Common myeloid progenitor, CD34-positive (primary cell): ENCODE measurements at places on chromosomes 4 and X.

- H3K4me1 ChIP-seq = no peaks in the 10 kb centered on the region
- no peak overlapping the region for H3K4me3 ChIP-seq
- no peak overlapping the region for H3K27ac ChIP-seq
- DNase-seq = peak; percentile 1
Observed at GRCh38 chr4:144967161-144967560, 130.8 kb downstream of the ANAPC10 start.

GRCh38 chr4:2981256-2981819, 18.0 kb downstream of the GRK4 start:
- no peak overlapping the region for H3K4me3 ChIP-seq
- no peaks in the 10 kb centered on the region for H3K4me1 ChIP-seq
- no peaks in the 10 kb centered on the region for H3K36me3 ChIP-seq
- no peaks in the 10 kb centered on the region for H3K27me3 ChIP-seq
- peak; percentile 10 for DNase-seq

DNA sequence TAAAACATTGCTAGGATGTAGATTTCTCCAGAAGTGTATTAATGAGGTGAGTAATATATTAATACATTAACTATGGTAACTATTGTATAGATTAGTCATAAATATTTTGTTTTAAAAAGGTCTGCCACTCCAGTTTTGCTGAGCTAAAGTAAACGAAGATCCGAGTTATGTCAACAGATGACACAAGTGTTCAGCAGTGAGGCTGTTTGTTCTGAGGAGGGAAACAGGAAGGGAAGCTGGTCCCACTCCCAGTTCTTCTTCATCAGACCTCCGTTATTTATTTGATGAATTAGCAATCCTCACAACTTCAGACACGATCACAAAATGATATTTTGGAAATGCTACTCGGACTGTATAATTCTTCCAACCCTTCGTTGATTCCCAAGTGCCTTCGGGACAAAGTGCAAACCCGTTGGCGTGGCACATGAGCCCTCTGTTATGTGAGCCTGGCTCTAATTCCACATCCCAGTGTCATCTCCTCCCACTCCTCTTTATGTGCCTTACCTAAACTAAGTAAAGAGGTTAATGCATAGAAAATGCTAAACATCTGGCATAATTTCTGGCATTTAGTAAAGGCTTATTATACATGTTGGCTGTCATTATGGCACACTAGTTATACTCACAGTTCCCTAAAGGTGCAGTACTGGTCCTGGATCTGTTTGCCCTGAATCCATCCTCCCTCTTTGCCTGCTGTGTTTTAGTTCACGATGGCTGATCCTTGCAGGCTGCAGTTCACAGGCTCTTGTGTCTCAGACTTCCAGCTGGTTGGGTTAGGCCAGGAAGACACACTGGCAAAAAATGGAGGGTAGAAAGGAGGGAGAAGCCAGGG, 190.6 kb upstream of the LNX1 start:
- no peaks in the 10 kb centered on the region for H3K36me3 ChIP-seq
- no peak overlapping the region for H3K4me3 ChIP-seq
- DNase-seq = no peak
- no peaks in the 10 kb centered on the region for H3K4me1 ChIP-seq
- H3K27me3 ChIP-seq = no peaks in the 10 kb centered on the region
- no peak overlapping the region for H3K27ac ChIP-seq

DNA sequence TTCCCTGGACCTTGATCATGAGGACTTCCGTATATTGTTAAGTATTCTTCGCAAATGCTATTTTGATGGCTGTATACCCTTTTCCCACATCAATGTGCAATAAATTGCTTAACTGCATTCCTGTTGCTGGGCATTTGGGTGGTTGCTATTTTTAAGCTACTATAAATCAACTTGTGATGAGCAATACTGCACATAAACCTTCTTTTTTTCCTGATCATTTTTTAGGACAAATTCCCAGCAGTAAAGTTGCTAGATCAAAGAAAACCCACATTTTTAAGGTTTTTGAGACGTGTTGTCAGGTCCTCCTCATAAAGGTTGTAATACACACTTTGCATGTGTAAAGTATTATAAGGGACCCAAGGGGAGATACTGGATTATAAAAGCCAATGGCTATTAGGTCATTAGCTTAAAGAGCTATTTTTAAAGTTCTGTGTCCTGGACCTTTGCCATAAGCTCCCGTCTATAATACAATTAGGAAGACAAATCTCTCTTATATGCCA, 35.6 kb downstream of the LIMCH1 start:
- H3K4me3 ChIP-seq = no peak overlapping the region
- DNase-seq = no peak
- H3K4me1 ChIP-seq = no peaks in the 10 kb centered on the region
- no peak overlapping the region for H3K27ac ChIP-seq

GRCh38 chr4:102429553-102429952, 71.6 kb upstream of the NFKB1 start:
- no peak for DNase-seq
- no peaks in the 10 kb centered on the region for H3K27me3 ChIP-seq
- no peak overlapping the region for H3K27ac ChIP-seq

- H3K4me1 ChIP-seq = no peaks in the 10 kb centered on the region
- no peaks in the 10 kb centered on the region for H3K27me3 ChIP-seq
- H3K4me3 ChIP-seq = no peak overlapping the region
- H3K36me3 ChIP-seq = no peaks in the 10 kb centered on the region
- no peak for DNase-seq
Observed at GRCh38 chr4:100014616-100015015, 64.5 kb upstream of the H2AZ1 start.

DNA sequence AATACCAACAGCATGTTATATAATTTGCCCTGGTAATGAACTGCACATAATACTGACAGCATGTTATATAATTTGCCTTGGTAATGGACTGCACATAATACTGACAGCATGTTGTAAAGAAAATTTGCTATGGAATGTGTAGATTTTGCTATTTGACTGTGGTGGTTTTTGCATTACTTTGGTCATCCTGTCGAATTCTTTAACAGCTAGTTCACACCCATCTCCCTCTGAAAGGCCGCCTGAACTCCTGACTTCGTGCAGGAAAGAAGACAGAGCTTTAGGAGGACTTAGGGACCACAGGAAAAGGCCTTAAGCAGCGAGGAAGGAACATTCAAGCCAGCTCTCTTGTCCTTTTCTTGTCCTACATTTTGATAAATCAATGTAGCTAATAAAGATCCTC, 45.2 kb upstream of the DCLK2 start:
- no peak overlapping the region for H3K27ac ChIP-seq
- H3K36me3 ChIP-seq = no peaks in the 10 kb centered on the region
- no peak for DNase-seq

GRCh38 chr4:15478724-15479088, 9.0 kb downstream of the CC2D2A start:
- H3K36me3 ChIP-seq = no peaks in the 10 kb centered on the region
- no peak overlapping the region for H3K27ac ChIP-seq
- DNase-seq = no peak
- H3K4me1 ChIP-seq = no peaks in the 10 kb centered on the region
- H3K27me3 ChIP-seq = no peaks in the 10 kb centered on the region

DNA sequence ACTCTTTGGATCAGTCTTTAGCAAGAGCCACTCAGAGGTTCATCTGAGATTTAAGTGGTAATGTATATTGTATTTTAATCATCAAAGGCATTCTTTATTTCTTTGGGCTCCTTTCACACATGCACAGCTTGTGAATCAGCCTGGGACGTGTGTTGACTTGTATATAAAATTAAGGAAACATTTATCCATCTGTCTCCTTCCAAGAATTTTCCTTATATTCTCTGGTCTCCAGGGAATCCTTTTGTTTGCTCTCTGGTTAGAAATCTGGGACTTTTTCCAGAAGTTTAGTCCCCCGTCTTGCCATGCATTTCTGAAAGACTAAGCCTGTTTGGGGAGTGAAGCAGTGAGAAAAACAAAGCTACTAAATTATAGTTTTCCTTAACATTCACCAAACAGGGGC, 212.3 kb downstream of the DCAF12L2 start:
- no peak overlapping the region for H3K27ac ChIP-seq
- H3K36me3 ChIP-seq = no peaks in the 10 kb centered on the region
- no peaks in the 10 kb centered on the region for H3K4me1 ChIP-seq
